ENCODE measurements at places on chromosomes 4 and X.

GRCh38 chr4:147848634-147849033 is 116.7 kb downstream of the ARHGAP10 start:
- no peak for DNase-seq

GRCh38 chr4:133802359-133803140 is 399.0 kb downstream of the PABPC4L start:
- no peak for DNase-seq

DNA sequence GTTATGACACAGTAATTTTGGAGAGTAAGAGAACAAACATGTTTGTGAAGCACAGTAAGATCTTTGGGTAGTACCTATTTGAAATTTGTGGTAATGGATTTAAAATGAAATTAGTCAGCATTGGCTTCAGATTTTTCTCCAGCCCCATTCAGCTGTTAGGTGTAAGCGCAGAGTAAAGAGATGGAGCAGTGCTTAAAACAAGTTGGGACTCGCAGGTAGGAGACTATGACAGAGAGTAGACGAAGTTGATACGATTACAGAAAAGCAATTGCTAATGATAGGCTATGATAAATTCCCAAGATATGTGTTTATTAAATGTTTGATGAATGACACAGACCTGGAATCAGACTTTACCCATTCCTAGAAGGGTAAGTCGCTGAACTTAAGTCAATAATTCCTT is 72.6 kb downstream of the CHIC2 start:
- no peak for DNase-seq

DNA sequence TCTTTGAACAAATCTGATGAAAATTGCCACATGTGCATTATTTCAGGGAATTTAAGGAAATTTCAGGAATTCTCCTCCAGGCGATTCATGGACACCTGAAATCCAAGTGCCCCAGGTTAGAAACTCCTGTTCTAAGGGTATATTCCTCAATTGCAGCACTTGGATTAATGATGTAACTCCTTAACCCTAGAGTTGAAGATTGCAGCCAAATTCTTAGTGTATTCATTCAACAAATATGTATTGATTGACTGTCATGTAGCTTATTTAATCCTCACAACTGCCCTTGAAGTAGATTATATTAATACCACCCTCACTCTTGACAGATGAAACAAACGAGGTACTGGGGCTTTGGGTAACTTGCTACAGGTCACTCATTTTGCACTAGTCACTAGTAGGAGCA is 11.3 kb downstream of the CETN2 start:
- DNase-seq, result no peak

- DNase-seq, result peak; percentile 34
Observed at GRCh38 chrX:102745857-102746584, 25.5 kb downstream of the GPRASP3 start.

- no peak for DNase-seq
Observed at GRCh38 chr4:101102114-101102742, 245.1 kb downstream of the PPP3CA start.

Measured in WERI-Rb-1 (cell line).